Stimulated activated CD4-positive, alpha-beta T cell treated with anti-CD3 and anti-CD28 coated beads, TNF-alpha, amount 100 ng/mL, for 24 hours (primary cell): ENCODE measurements at places on chromosomes 5 and 9.

- DNase-seq, result no peak
Observed at GRCh38 chr5:122067390-122067789, 10.7 kb downstream of the LOX start.

- no peak for DNase-seq
Observed at GRCh38 chr5:126433701-126434100, 10.5 kb downstream of the GRAMD2B start.

GRCh38 chr5:107282061-107282460, 388.7 kb downstream of the EFNA5 start:
- no peak for DNase-seq

- DNase-seq, result no peak
Observed at GRCh38 chr5:171895081-171895480, 109.5 kb downstream of the SMIM23 start.

DNA sequence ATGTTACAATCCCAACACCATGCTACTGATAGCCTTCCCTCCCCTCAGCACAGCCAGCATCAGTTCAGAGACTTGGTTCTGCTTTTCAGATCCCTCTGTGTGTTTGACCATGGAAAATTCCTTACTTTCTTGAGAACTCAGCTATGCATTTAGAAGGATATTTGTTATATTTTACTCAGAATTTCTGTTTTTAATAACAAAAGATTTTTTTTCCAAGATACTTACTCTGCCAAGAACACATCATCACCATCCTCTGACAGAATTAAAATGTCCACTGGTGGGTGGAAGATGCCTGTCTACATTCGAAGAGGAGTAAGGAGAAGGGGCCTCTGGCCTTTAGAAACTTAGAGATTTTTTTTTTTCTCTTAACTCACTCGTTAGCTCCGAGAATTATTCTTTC, 56.1 kb upstream of the CKMT2 start:
- no peak for DNase-seq

DNA sequence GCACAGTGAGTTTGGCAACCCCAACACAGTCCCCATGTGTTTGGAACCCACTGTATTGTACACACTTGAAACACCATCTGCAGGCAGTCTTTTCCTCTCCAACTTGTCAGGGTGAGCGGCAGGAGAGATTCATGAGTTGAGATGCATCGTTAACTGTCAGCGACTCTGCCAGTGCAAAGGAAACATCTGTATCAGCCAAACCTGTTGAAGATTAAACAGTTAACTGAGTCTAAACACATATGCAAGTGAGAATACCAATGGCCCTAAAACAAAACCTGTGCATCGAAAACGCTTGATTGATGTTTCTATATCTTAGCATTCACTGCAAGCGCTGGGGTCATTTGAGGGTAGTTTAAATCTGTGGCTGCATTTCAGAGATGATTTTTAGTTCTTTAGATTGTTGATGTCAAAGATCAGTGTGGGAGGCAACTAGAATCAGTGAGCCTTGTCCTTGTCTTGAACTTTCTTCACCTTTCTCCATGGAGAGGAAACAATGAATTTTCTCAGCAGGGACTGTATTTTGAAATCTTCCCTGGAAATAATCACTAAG, 41.3 kb upstream of the PAM start:
- no peak for DNase-seq

DNA sequence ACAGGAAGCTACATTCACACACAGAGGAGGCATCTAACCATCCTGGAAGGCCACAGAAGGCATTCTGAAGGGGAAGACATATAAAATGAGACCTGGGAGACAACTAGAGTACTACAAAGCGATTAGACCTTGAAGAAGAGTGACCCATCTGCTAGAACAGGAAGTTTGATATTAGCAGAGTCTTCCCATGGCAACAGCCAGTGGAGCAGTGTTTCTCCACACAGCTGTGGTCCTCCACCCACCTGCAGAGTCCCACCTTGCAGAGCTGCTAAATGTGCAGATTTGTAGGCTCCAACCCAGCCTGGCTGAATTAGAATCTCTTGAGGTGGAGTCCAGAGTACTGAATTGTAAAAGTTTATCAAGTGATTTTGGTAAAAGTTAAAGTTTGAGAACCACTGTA, 267.0 kb downstream of the CETN3 start:
- DNase-seq, result no peak

GRCh38 chr9:86721226-86721781, 226.0 kb downstream of the GAS1 start:
- DNase-seq, result no peak

DNA sequence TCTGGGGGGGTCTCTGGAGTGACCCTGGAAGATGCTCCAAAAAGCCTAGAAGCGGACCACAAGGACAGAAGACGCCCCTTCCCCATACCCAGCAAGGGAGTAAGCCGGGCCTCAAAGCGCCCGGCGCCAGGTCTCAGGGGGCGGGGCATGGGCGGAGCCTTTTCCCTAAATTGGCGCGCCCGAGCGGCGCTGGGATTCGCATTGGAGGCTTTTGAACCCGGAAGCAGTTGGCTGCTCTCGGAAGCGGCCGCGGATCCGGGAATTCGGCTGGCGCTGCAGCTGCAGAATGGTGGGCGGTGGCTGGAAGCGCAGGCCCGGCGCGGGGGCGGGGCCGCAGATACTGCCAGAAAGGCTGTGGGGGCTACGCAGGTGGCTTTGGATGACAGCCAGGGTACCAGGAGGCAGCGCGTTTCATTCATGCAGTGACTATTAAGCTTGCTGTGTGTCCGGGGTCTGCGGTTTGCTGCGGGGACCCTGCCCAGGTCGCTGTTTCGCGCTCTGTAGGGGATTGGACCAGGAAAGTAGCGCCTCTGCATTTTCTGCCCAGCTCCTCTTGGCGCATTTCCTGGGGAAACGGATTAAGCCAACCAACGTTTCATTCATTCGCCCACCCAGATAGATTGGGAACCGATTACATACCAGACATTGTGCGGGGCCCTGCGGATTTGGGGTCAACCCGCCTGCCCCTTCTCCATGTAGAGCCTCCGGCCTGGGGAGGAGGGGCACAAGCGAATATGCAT, 83.0 kb upstream of the FREM1 start:
- peak; percentile 51 for DNase-seq

DNA sequence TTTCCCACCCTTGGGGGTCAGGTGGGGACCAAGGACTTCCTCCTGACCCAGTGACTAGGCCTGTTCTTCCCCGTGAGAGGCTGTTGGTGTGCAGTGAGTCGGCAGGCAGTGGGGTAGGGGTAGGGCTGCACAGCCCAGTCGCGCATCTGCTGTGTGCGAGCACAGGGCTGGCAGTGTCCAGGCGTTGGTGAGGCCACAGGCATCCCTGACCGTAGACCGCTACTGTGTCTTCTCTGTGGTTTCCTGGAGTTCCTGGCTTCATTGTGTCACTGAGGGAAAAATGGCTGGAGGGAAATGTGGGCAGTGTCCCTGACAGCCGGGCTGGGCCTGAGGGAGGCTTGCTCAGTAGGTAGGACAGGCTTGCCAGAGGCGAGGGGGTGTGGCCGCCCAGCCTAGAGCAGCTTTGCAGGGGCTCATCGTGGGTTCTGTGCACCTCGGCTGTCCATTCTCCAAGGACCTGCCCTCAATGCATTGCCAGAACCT, 95.4 kb downstream of the CACNA1B start:
- DNase-seq, result no peak

- DNase-seq, result no peak
Observed at GRCh38 chr5:151686674-151687407, at the start of gene SPARC. TSS of gene SPARC (minus strand) at chr5:151686915. CDS start at chr5:151676188, 10,727 bp downstream.
